Cerebellum (tissue), 4 donors: ENCODE measurements at places on chromosomes 3 and 15.

GRCh38 chr15:77026501-77027110 is 31.7 kb downstream of the PSTPIP1 start:
- DNase-seq = no peak

GRCh38 chr3:194496217-194496919 is 9.6 kb upstream of the ATP13A3 start:
- DNase-seq = no peak

- DNase-seq = no peak
Measured at GRCh38 chr15:77983708-77984445, 93.6 kb downstream of the TBC1D2B start.

DNA sequence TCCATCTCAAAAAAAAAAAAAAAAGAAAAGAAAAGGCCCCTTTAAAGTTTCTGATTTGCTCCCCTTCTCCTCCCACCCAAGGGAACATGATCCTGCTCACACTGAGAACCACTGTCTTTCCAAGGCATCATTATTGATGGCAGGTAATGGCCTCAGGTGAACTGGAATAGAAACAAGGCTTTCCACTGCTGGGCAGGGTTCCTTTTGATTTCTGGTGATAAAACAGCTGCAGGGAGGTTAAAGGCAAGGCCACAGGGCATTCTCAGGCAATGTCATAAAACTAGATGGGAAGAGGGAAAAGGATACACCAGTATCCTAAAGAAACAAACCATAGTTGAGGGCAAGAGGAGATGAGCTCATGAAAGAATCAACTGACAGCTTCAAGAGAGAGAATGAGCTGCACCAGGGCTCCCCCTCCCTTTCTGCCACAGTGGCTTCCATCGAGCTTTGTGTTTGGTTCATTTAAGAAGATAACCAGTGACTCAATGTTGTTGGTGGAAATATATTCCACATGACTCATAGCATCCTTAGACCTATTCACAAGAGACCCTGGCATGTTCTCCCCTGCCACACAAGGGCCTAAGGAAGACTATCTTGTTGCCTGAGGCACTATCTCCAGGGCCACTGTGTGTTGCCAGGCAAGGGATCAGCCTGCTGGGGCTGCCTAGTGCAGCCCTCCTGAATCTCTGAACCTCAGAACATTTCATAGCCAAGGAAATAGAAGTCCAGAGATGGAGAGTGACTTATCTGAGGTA is 86.4 kb downstream of the WDR76 start:
- no peak for DNase-seq

DNA sequence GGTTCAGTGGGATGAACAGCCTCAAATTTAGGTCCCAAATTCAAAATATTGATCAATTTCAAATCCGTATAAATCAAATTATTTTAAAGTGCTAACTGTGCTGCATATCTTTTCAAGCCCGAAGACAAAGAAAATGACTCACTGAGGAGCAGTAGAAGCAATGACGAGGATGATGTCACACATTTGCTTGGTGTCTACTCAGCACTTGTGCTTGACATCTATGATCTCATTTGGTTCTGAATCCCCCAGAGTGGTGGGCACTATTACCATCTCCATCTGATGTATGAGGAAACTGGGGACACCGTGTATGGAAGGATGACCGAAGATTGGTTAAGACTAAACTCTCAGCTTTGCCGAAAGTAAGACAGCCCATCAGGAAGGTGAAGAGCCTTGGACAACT is 136.5 kb upstream of the CHRNA7 start:
- DNase-seq = no peak

DNA sequence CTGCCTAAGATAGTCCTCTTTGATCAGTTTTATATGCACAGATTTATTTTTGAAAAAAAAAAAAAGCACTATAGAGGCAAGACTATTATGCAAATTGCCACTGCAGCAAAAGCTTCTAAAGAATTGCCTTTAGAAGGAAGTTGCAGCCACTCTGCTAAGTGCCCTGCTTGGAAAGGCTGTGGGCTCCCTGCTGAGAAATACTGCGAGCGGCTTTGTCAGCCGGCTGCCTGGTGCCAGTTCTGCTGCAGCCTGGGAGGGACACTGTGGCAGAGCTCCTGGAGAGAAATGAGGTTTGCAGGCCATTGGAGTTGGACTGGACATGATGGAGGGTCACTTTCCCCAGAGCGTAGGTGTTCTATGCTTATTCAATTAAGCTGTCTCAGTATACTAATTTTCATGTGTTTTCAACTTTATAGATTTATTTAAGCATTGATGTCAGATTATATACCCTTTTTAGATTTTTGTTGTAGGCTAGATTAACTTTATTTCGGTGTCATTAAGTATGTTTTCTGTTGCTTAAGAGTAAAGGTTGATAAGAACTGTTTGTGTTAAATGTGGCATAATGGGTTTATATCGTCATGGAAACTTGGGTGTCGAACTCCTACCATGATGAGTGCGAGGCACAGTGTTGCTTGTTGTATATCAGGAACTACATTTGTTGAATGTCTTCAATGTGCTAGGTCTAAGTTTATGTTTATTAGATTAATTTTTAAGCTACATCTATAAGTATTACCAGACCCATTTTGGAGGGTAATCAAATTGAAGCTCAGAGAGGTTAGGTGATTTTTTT is 6.6 kb downstream of the MAP2K5 start:
- peak; percentile 67 for DNase-seq

GRCh38 chr15:82263350-82263749 is 732 bp downstream of the SAXO2 start:
- no peak for DNase-seq

DNA sequence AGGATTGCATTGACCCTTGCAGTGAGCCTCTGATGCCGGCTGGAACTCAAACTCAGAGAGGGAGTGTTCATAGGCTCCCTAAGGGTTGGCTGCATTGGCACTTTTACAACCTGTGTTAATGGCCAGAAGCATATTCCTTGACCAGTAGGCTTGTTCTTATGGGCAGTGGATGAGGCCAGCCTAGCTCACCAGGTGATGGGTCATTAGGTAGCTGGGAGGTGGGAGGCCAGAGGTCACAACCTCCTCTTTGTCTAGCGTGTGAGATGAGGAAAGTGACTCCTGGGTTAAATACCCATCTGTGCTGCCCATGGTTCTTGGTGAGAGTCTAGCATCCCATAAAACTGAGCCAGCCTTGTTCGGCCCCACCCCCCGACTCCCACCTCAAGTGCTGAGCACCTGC is 275.7 kb upstream of the CTNNB1 start:
- no peak for DNase-seq

DNA sequence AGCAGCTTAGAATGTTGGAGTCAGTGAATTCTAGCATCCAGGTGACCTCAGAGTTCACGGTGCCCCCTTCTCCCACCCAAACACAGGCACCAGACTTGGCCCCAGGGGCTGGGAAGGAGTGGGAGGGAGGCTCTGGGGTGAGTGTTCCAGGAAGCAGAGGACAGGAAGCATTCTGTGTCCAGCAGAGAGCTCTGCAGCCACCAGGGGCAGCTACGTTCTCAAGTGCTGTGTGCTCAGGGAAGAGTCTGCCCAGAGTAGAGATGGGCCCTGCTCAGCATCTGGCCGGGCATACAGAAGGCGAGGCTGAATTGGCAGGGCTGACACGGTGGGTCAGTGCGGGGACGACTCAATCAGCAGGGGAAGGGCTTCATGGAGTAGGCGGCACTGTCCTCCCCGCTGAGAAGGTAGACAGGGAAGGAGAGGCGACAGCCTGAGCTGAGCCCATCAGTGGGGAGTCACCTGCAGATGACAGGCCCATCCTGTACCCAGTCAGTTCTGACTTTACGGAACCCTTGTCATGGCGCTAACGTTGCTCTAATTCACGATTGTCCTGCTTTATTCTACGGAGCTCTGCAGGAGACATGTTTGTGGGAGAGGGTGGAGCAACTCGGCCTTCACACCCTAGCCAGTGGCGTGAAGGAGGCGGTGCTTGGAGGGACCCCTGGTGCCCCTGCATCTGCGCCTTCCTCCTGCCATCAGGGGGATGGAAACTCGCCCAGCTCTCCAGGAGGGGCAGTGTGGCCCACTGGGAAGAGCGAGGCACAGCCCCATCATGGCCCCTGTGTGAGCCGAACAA is 82.2 kb downstream of the C3orf70 start:
- DNase-seq = no peak

DNA sequence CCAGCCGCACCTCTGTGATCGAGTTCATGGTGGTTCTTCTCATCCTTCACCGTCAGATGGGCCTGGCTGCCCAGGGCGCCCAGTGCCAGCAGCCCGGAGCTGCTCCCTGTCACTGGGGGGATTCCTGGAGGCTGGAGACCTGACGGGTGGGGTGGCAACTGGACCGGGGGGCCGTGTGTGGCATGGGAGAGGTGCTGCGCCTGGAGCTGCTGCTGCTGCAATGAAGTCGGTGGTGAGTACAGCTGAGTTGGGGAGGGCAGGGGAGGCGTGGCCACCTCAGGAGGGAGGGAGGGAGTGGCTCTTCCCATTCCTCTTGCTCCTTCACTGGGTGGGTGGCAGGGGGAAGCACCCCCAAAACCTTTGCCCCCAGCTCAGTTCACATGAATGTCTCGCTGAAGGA is 31.7 kb downstream of the TLE3 start:
- DNase-seq = no peak

GRCh38 chr3:27644941-27645340 is 77.2 kb downstream of the EOMES start:
- no peak for DNase-seq

DNA sequence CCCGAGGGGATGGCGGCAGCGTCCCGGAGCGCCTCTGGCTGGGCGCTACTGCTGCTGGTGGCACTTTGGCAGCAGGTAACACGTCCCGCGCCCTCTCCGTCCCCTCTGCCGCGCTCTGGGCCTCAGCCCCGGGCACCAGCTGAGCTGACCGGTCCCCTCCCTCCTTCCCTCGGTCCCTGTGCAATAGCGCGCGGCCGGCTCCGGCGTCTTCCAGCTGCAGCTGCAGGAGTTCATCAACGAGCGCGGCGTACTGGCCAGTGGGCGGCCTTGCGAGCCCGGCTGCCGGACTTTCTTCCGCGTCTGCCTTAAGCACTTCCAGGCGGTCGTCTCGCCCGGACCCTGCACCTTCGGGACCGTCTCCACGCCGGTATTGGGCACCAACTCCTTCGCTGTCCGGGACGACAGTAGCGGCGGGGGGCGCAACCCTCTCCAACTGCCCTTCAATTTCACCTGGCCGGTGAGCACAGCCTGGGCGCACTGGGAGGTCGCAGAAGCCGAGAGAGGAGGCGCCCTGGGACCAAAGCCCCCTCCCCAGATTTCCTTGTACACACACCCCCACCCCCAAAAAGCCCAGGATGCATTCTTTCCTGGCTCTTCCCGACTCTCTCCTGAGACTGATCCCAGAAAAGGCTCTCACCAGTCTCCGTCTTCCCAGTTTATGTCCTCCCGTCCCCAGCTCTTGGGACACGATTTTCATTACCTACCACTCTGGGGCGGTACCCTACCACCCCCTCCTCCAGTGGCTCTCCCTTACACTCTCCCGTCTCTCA is 705 bp downstream of the DLL4 start:
- DNase-seq = no peak

- DNase-seq = no peak
Measured at GRCh38 chr15:27648359-27648758, 450.8 kb downstream of the OCA2 start.

DNA sequence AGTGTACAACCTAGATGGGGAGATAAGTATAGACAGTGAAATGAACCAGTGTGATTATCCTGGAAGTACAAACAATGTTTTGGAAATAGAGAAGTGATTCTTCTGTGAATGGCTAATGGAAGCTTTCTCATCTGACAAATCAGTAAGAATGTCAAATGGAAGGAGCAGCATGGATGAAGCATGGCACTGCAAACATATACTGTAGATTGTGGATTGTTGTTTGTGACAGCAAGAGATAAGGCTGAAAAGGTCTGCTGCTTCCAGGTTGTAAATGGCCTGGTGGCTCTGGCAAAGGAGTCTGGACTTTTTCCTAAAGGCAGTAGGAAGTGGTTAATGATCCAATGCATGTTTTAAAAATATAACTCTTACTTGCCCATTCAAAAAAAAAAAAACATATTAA is 71.3 kb downstream of the FBN1 start:
- DNase-seq = no peak

DNA sequence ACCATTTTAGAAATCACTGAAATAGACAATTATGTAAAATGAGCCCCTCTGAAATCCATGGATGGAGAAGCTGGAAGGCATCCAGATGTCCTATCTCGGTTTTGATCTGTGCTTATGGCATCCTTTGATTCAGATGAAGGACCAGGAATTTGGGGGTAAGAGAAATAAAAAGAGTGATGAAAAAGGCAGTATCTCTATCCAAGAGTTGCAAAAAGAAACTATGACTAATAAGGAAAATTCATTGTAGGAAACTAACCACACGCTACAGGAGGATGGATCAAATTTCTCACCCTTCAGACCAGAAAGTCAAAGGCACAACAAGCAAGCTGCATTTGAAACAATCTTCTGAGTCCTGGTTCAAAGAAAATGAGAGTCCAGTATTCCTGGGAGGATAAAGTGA is 34.8 kb downstream of the SRGAP3 start:
- no peak for DNase-seq

DNA sequence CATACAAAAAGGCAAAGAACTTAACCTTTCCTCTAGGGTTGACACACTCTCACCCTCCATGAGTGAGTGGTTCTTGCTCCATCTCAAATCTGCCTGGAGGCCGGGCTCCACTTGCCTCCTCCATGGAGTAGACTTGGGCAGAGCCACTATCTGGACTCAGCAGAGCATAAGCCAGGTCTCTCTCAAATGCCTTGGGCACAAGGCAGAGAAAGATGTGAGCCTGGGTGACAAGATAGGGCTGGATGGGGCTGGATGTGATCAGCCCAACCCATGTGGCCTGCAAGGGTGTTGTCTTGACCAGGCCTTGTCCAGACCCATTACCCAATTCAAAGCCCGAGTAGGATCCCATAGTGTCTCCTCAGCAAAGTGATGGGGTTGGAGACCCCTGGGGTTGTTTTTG is 4.2 kb upstream of the RPL29 start:
- no peak for DNase-seq

DNA sequence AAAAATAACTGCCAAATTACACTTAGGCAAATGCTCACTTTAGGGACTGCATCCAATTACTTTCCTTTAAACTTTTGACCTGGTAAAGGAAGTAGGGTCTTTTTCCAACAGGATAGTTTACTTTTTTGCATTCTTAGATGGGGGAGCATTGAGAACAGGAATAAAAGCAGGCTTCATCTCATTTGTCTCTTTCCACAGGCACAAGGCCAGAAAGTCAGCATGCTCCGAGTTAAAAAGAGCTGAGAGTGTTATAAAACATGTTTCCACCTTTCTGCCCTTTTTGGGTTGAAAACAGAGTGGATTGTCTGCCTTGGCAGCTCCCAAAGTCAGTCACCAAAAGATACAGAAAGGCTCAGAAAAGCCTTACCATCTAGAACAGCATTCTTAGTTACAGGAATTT is 404.9 kb upstream of the ALCAM start:
- DNase-seq = no peak

DNA sequence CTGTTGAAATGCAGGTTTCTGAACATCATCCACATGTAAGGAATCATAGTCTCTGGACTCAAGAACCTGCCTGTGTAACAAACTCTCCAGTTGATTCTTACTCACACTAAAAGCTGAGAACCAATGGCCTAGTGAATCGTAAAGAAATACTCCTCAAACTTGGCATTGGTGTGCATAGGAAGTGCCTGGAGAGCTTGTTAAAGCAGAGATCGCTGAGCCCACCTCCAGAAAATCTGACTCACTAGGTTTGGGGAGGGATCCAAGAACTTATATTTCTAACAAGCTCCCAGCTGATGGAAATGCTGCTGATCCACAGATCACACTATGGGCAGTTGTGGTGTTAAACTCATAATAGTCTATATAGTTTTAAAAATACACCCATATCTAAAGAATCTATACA is 55.8 kb upstream of the LMCD1 start:
- no peak for DNase-seq

GRCh38 chr15:100008258-100008657 is 275.0 kb upstream of the LYSMD4 start:
- DNase-seq = no peak
